ENCODE measurements at places on chromosomes 11 and 22.

DNA sequence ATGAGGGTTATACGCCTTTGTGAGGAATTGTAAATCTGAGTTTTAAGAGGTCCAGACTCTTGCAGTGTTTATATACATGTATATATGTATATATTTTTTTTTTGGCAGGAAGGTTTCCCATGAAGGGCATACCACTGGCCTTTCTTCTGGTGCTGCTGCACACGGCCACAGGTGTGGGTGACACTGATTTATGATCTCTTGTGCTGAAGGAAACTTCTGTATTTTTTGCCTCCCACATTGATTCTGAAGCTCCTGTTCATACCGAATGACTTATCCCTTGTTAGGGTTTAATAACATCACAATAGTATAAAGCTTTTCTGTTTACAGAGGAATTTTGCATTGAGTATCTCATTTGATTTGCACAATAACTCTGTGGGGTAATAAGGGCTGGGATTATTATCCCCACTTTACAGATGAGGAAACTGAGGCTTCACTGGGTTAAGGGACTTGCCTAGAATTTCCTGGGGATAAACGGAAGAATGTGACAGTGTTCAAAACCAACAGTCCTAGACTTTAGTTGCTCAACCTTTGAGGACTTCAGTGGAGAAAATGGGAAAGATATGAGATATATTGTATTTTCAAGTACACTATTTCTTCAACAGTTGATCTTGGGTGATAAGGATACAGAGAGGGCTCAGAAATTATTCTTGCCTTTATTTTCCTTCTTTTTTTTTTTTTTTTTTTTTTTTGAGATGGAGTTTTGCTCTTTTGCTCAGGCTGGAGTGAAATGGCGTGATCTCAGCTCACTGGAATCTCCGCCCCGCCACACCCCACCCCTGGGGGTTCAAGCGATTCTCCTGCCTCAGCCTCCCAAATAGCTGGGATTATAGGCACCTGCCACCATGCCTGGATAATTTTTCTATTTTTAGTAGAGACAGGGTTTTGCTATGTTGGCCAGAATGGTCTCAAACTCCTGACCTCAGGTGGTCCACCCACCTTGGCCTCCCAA, 70.1 kb downstream of the MICAL2 start:
- H3K36me3 ChIP-seq = no peaks in the 10 kb centered on the region
- no peaks in the 10 kb centered on the region for H3K27me3 ChIP-seq
- H3K4me3 ChIP-seq = no peak overlapping the region
- no peak for DNase-seq

DNA sequence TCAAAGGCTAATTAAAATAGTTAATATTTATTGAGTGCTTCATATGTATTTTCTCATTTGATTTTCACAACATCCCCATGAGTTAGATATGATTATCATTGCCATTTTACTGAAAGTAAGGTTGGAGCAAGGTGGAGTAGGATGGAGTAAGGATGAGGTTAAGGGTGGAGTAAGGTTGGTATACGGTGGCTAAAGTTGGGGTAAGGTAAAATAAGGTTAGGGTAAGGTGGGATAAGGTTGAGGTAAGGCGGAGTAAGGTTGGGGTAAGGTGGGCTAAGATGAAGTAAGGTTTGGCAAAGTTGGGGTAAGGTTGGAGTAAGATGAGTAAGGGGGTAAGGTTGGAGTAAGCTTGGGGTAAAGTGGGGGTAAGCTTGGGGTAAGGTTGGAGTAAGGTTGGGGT, 45.8 kb upstream of the CLDN5 start:
- no peaks in the 10 kb centered on the region for H3K4me1 ChIP-seq
- H3K27me3 ChIP-seq = no peaks in the 10 kb centered on the region
- no peak overlapping the region for H3K4me3 ChIP-seq

- H3K27ac ChIP-seq = no peak overlapping the region
- DNase-seq = no peak
- no peaks in the 10 kb centered on the region for H3K36me3 ChIP-seq
- no peaks in the 10 kb centered on the region for H3K27me3 ChIP-seq
- no peaks in the 10 kb centered on the region for H3K4me1 ChIP-seq
Measured at GRCh38 chr11:134762248-134763029, 350.4 kb upstream of the B3GAT1 start.

- H3K27ac ChIP-seq = no peak overlapping the region
- H3K36me3 ChIP-seq = no peaks in the 10 kb centered on the region
- DNase-seq = no peak
- H3K4me3 ChIP-seq = peak overlapping the region; percentile 57
- peaks cover 3% of the 10 kb centered on the region for H3K4me1 ChIP-seq
- H3K27me3 ChIP-seq = peaks cover 13% of the 10 kb centered on the region
Measured at GRCh38 chr11:76782531-76783293, 444 bp upstream of the TSKU start.
